Osteoblast (primary cell): ENCODE measurements at places on chromosomes 5 and 9.

GRCh38 chr5:166338801-166339200 is 1952.6 kb upstream of the WWC1 start:
- no peak for DNase-seq

GRCh38 chr5:151253605-151253950 is 593 bp downstream of the GM2A start:
- DNase-seq, result no peak

GRCh38 chr5:71586052-71586940 is 844 bp upstream of the MCCC2 start:
- no peak for DNase-seq

DNA sequence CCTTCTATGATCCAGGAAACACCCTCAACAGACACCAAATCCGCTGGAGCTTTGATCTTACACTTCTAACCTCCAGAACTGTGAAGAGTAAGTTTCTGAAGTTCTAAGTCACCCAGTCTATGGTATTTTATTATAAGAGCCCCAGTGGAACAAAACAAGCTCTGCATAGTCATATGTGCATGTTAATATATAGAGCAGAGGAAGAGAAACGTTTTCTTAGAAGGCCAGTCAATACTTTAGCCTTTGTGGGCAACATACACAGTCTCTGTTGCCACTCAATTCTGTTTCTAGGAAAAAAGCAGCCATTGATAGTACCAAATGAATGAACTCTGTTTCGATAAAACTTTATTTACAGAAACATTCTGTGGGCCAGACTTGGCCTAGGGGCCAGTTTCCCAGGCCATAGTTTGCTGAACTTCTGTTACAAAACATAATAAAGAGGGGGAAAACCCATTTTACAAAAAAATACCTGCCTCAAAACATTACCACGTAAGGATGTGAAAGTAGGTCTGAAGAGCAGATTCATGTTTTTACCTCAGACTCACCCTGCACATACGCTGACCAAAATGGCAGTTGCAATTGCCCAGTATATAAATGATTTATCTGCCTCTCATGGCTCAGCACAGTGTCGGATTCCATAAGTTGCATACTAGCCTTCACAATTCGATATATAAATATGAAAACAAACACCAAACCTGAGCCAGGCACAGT is 350.5 kb downstream of the SLIT3 start:
- DNase-seq, result peak; percentile 9

DNA sequence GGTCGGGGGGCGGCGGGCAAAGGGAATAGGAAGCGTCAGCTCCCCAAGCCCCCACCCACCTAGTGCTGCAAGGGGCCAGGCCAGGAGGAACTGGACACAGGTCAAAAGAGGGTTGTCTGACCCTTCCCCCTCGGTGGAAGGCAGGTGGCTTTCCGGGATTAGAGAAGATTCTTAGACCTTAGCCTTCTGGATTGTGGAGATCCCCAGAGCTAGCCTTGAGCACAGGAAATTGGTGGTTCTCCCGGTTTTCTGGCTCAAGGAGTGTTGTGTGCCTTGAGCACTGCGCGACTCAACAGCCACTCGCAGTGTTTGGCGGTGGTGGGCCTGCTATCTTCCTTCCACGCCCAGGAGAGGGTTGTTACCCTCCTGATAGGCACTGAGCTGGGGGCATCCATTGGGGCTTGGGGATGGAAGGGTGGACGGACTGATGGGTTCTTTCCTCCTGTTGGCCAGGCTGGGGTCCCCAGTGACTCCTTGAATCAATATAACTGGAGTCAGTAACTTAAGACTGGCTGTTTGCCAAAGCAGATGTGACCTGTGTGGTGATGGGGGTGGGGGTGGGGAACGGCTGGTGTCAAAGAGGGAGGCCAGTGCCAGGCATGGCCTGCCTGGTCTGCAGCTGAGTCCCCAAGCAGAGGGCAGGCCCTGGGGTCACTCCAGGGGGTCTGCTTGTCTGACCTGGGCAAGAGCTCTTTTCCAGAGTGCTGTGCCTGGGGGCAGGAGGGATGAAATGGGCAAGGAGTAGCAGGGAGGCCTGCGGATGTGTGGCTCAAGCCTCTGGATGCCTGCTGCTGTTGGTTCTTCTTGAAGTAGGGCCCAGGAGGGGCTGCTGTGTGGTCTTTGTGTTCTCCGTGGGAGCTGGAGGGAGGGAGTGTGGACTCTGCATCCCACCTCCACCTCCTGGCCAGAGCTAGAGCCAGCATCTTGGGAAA is 2.1 kb downstream of the FGF18 start:
- DNase-seq, result peak; percentile 89

- no peak for DNase-seq
Measured at GRCh38 chr9:85700330-85700729, 41.4 kb downstream of the AGTPBP1 start.

DNA sequence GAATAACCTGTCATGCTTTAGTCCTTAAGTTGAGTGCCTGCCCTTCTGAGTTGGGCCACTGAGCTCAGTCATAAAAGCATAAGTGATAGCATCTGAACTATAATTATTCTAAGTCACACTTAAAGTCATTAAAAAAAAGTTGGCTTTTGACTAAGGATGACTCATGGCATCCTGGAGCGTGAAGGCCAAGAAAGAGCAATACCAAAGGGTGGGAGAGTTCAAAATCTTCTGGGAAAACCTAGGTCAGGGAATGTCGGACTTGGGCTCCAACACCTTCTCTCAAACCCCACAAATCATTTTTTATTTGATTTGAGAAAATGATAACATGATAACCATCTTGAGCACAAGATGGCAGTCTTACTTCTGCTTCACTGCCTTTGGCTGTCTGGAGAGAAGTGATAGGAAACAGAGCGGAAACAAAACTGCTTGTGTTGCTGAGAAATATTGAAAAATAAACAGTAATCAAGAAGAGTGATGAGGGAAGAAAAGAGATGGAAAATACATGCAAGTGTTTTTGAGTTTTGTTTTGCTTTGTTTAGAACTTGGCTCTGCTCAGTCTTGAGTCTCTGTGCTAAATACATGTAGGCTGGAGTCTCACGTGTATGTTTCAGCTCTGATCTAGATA is 16.9 kb upstream of the NTRK2 start:
- DNase-seq, result no peak

- no peak for DNase-seq
Measured at GRCh38 chr9:4574657-4575243, 84.5 kb downstream of the SLC1A1 start.

- no peak for DNase-seq
Measured at GRCh38 chr5:167514461-167514860, 777.0 kb upstream of the WWC1 start.

DNA sequence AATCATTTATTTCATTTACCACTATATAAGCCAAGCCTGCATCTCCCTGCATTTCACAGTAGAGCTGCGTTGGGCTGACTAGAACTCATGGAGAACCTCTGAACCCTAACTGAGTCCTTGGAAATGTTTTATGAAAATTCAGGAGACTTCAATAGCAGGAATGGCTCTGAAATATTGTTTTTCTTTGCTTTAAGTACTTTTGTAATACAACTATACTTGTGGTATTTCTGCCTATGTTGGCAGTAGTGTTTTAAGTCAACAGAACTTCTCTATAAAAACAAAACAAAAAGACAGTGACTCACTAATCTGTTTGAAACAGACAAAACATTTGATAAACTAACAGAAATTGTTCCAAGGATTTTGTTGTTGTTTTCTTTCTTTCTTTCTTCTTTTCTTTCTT is 489.2 kb upstream of the MEF2C start:
- peak; percentile 57 for DNase-seq

- DNase-seq, result peak; percentile 67
Measured at GRCh38 chr5:139105621-139106071, 92.5 kb downstream of the SIL1 start.

GRCh38 chr5:93209476-93209875 is 371.5 kb downstream of the NR2F1-AS1 start:
- no peak for DNase-seq

DNA sequence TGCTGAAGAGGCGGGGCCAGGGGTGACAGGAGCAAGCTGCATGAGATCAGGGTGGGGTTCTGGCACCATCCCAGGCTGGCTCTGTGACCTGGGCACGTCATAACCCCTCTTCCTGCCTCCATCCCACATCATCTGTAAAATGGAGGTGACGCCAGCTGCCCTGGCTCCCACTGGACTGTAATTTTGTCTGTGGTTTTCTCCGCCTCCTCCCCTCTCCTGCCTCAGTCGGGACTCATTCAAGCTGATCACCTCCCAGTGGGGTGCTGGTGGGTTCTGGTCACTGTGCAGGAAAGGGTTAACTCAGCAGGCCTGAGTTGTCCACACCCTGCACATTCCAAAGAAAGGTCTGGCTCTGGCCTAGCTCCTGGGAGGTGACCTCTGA is 128.2 kb downstream of the RXRA start:
- DNase-seq, result no peak

GRCh38 chr9:86547571-86547970 is 193.4 kb upstream of the TUT7 start:
- DNase-seq, result no peak

GRCh38 chr5:59725392-59725767 is 168.1 kb downstream of the PDE4D start:
- no peak for DNase-seq

GRCh38 chr9:114856942-114857315 is 51.1 kb upstream of the TNFSF15 start:
- DNase-seq, result no peak

DNA sequence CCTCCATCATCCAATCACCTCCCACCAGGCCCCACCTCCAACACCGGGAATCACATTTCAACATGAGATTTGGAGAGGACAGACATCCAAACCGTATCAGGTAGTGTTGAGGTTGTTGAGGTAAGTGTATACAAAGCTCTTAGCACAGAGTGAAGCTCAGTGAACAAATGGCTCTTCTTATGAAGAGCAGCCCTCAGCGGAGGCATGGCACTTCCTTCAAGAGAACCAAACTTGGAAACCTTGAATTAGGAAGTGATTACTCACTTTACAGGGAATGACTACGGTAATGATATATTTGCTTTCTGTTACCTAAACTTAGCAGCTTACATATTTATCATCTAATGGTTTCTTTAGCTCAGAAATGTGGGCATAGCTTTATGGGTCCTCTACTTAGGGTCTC is 92.8 kb downstream of the IQGAP2 start:
- no peak for DNase-seq

DNA sequence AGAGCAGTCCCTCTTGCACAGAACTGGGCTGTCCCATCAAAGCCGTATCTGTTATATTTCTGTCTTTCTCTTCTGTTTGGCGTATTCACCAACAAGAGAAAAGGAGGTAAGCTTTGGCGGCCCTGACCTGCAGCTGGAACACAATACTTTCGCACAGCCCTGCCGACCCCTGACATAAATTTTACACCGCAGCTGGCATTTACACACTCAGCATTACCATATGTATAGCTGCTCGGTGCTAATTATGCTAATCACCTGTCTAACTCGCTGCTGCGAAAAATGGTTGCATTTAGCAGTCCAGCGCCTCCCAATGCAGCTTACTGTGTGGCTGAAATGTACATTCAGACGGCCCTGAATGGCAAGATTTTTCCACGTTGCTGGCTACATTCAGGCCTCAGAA is 20.8 kb downstream of the PTCH1 start:
- peak; percentile 21 for DNase-seq

GRCh38 chr5:51377151-51378060 is 5.8 kb upstream of the ISL1 start:
- DNase-seq, result no peak

GRCh38 chr9:115401756-115402327 is 283.9 kb upstream of the TNC start:
- no peak for DNase-seq

- no peak for DNase-seq
Measured at GRCh38 chr5:67996596-67996995, 219.0 kb upstream of the PIK3R1 start.

DNA sequence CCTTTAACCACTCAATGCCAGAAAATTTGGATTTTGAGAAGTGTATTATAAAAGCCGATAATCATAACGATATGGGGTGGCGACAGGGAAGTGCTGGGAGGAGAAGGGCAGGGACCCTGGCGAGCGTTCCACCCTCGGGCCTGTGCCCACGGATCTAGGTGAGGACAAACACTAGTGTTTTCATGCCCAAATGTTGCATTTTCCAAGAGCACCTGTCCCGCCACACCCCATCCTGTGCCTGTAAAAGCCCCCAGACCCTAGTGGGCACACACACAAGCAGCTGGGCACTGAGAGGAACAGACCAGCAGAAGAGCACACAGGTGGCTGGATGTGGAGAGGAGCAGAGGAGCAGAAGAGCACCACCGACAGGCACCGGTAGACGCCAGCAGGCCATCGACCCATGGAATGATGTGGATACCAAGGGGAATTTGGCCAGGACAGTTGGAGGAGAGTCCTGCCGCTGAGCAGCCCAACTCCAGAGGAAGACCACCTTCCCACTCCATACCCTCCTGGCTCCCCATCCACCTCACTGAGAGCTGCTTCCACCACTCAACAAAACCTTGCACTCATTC is 315.0 kb downstream of the EDIL3 start:
- no peak for DNase-seq

- no peak for DNase-seq
Measured at GRCh38 chr9:97484134-97484533, 17.3 kb upstream of the TMOD1 start.

DNA sequence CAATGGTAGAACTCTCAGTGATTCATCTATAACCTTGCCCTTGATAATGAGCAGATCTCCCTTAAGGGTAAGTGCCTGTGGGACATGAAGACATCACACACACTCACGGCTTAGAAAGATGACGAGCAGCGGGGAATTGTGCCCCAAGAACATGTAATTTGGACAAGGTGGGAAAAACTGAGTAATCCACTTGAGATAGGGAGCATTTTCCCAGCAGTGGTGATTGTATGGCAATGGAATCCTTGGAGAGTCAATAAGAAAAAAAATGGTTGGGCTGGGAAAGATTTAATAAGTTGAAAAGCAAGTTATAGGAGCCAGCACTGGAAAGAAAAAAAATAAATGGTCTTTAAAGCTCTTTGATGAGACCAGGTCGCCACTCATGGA is 193.1 kb downstream of the GLIS3 start:
- DNase-seq, result peak; percentile 71

GRCh38 chr5:133244242-133244641 is 192.4 kb downstream of the HSPA4 start:
- DNase-seq, result no peak

GRCh38 chr5:33275391-33275790 is 165.4 kb upstream of the TARS1 start:
- DNase-seq, result no peak

GRCh38 chr9:133160742-133161546 is 2.8 kb downstream of the GBGT1 start:
- peak; percentile 97 for DNase-seq

- no peak for DNase-seq
Measured at GRCh38 chr5:100772006-100772405, 131.1 kb downstream of the ST8SIA4 start.

DNA sequence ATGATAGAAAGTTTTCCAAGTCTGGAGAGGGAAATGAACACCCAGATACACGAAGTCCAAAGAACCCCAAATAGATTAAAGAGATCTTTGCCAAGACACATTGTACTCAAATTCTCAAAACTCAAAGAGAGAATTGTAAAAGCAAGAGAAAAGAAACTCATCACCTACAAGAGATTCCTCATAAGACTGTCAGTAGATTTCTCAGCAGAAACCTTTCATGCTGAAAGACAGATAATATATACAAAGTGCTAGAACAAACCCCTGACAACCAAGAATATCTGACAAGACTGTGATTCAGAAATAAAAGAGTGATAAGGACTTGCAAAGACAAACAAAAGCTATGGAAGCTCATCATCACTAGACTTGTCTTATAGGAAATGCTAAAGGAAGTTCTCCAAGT is 326.7 kb upstream of the ZNF608 start:
- DNase-seq, result no peak

GRCh38 chr5:87185838-87186237 is 81.8 kb upstream of the RASA1 start:
- DNase-seq, result no peak
